ENCODE measurements at places on chromosomes 16 and 17.

GRCh38 chr17:52027620-52028295 is 130.8 kb downstream of the CA10 start:
- H3K4me3 ChIP-seq, result no peak overlapping the region
- H3K27me3 ChIP-seq, result no peaks in the 10 kb centered on the region
- H3K27ac ChIP-seq, result no peak overlapping the region
- H3K36me3 ChIP-seq, result no peaks in the 10 kb centered on the region
- DNase-seq, result no peak

GRCh38 chr16:59887856-59888255 is 1153.7 kb upstream of the GOT2 start:
- H3K4me3 ChIP-seq, result no peak overlapping the region
- no peak overlapping the region for H3K27ac ChIP-seq
- DNase-seq, result no peak
- no peaks in the 10 kb centered on the region for H3K4me1 ChIP-seq
- H3K36me3 ChIP-seq, result no peaks in the 10 kb centered on the region

DNA sequence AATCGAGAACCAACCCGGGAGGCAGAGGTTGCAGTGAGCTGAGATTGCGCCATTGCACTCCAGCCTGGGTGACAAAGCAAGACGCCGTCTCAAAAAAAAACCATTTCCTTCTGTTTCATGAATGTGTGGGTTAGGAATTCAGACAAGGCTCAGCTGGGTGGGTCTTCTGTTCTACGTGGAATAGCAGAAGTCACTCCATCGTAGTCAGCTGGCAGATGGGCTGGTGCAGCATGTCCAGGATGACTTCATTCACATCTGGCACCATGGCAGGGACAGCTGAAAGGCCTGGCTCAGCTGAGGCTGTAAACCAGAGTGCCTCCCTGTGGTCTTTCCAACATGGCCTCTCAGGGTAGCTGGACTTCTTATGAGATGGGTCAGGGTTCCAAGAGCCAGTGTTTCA is 89.0 kb downstream of the C17orf67 start:
- peaks cover 10% of the 10 kb centered on the region for H3K27me3 ChIP-seq
- no peak for DNase-seq
- no peaks in the 10 kb centered on the region for H3K4me1 ChIP-seq

DNA sequence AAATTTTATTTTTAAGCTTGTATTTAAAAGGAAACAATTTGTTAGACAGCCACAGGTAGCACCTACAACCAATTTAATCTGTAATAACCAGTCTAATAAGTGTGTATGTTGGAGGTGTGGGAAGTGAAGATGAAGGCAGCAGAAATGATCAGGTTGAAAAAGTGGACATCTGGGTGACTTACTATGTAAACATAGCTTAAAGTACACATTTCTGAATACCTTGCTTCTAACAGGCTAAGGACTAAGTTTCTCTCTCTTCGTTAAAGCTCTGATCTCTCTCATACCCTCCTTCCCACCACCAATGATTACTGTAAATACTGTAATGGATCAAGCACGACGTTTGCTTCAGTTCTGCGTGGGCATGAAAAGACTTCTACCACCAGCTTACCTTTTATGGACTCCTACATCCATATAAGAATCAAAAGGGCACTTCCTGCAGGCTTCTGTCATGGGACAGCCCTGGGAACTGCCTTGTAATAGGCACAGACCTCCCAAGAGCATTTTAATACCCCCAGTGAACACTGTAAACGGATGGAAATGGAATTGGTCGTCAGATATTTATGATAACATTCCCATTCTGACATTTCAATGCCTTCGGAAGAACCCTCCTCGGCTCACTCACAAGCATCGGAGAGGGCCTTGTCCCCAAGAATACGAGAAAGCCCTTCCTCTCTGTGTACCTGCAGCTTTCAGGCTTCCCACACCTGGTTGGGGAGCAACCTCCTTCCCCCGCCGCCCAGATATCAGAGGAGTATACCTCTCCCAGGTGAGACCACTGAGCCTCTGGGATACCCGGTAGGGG is 700 bp downstream of the CCDC43 start:
- H3K4me1 ChIP-seq, result peaks cover 5% of the 10 kb centered on the region
- no peaks in the 10 kb centered on the region for H3K27me3 ChIP-seq
- H3K36me3 ChIP-seq, result peaks cover 9% of the 10 kb centered on the region

- H3K36me3 ChIP-seq, result peaks cover 6% of the 10 kb centered on the region
- no peak overlapping the region for H3K4me3 ChIP-seq
- DNase-seq, result no peak
- no peaks in the 10 kb centered on the region for H3K27me3 ChIP-seq
These were observed 182.3 kb upstream of the GSE1 start for GRCh38 chr16:85430523-85431421.

- no peaks in the 10 kb centered on the region for H3K36me3 ChIP-seq
- DNase-seq, result no peak
- no peaks in the 10 kb centered on the region for H3K27me3 ChIP-seq
- H3K4me3 ChIP-seq, result no peak overlapping the region
- no peaks in the 10 kb centered on the region for H3K4me1 ChIP-seq
These were observed 29.7 kb upstream of the NUDT7 start for GRCh38 chr16:77692612-77693011.

- no peaks in the 10 kb centered on the region for H3K4me1 ChIP-seq
- no peak overlapping the region for H3K4me3 ChIP-seq
- DNase-seq, result no peak
- H3K36me3 ChIP-seq, result no peaks in the 10 kb centered on the region
- peaks cover 6% of the 10 kb centered on the region for H3K27me3 ChIP-seq
These were observed 24.6 kb downstream of the JPH3 start for GRCh38 chr16:87626905-87627304.

DNA sequence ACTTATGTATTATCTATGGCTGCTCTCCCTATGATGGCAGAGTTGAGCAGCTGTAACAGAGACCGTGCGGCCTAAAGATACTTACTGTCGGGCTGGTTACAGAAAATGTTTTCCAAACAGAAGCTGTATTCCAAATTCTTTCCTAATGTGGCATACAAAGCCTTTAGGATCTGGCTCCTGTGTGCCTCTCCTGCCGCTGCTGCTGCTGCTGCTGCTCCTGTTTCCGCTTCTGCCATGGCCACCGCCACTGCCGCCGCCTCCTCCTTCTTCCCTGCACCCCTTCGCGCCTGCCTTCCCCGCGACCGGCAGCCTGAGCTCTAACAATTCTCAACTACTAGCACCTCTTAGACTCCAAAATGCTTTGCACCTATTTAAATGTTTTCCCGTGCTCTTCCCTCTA is 263.9 kb upstream of the TBX2 start:
- no peaks in the 10 kb centered on the region for H3K36me3 ChIP-seq
- no peak for DNase-seq
- peak overlapping the region; percentile 59 for H3K27ac ChIP-seq
- no peaks in the 10 kb centered on the region for H3K4me1 ChIP-seq

- H3K27ac ChIP-seq, result no peak overlapping the region
- no peaks in the 10 kb centered on the region for H3K27me3 ChIP-seq
- H3K4me1 ChIP-seq, result no peaks in the 10 kb centered on the region
- DNase-seq, result no peak
- no peak overlapping the region for H3K4me3 ChIP-seq
These were observed 56.7 kb downstream of the CCDC42 start for GRCh38 chr17:8687737-8688466.

GRCh38 chr17:82804442-82805191 is 35.2 kb downstream of the ZNF750 start:
- H3K27me3 ChIP-seq, result no peaks in the 10 kb centered on the region
- DNase-seq, result no peak
- no peak overlapping the region for H3K4me3 ChIP-seq
- H3K4me1 ChIP-seq, result no peaks in the 10 kb centered on the region
- no peak overlapping the region for H3K27ac ChIP-seq

GRCh38 chr17:58006560-58006923 is 504 bp downstream of the SRSF1 start:
- DNase-seq, result peak; percentile 87
- H3K4me3 ChIP-seq, result peak overlapping the region; percentile 94
- peaks cover 23% of the 10 kb centered on the region for H3K4me1 ChIP-seq
- peak overlapping the region; percentile 98 for H3K27ac ChIP-seq
- peaks cover 31% of the 10 kb centered on the region for H3K36me3 ChIP-seq
